Right renal cortex interstitium (tissue), 3 donors: ENCODE measurements at places on chromosomes 3 and 15.

GRCh38 chr15:71079208-71080044 is 35.8 kb upstream of the THSD4 start:
- DNase-seq: no peak

- no peak for DNase-seq
Measured at GRCh38 chr3:101836652-101837598, 12.4 kb upstream of the NFKBIZ start.

DNA sequence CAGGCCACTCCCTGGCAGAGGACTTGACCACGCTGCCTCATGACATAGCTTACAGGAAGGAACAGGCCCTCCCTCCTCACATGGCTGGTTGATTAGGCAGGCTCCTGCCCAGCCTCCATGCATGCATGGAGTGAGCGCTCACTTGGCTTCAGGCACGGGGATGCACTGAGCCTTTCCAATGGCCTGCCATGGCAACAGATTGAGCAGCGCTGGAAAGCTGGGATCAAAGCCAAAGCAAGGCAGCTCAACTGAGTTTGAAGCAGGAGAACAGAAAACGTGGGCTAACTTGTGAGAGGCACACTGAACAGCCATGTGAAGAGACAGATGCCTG is 5.9 kb upstream of the GRAMD2A start:
- DNase-seq: no peak

DNA sequence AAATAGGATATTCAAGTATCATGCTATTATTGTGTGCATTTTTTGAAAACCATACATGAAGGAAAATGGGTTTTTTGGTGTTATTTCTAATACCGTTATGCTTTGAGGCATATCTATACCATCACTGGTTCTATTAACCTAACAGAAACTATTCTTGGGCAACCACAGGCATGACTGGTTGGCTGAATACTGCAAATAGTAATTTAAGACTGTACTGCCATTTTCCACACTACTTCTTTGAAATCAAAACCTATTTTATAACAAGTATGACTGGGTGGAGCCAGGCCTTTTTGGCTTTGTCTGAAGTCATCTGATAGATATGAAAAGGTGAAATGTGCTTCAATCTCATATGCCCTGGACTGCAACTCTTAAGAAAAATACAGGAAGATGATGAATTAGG is 115.1 kb downstream of the ULK4 start:
- no peak for DNase-seq

DNA sequence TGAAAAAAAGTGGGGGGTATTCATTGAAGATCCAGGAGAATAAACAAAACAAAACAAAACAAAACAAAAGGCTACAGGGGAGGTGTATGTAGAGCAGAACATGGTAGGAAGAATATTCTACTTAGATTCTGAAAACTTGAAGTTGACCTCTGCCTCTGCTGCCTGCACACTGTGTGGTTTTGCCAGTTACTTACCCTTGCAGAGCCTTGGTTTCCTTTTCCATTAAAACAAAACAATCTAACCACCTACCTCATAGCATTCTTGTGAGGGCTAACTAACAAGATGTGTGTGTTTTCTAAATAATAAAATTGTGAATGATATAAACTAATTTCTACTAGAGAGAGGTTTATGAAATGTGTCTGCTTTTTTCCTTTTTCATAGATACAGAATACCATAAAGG is 423.1 kb downstream of the TIGIT start:
- DNase-seq: no peak

DNA sequence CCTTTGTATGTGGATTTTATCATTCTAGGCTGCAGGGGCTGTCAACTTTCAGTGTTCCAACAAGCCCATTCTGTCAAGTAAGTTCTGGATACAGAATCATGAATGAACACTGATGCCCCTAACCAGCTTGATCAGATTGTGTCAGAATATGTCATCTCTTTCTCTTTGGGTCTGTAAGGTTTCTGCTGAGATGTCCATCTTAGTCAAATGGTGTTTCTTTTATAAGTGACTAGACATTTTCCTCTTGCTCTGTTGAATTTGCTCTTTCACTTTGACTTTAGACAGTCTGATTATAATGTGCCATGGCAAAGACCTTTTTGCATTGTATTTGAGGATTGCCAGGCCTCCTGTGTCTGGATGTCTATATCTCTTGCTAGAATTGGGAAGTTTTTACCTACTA is 660.9 kb upstream of the CBLB start:
- DNase-seq: no peak

GRCh38 chr15:65896236-65896635 is 26.9 kb downstream of the RAB11A start:
- no peak for DNase-seq

DNA sequence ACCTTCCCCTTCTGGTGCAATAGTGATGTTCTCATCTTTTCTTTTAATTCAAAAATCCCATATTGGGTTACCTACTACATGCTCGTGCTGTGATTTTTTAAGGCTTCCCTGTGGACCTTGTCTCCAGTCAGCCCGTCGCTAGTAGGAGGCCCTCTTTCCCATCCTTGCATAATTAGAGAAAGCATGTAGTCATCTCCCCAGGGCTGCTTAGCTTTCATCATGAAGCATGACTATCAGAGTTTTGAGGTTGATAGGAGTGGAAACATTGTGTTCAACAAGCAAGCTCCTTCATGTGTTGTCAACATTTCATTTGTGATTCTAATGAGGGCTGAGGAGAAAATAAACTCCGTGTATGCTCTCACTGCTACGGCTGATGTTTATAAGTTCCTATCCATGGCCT is 8.7 kb upstream of the LRTM1 start:
- DNase-seq: no peak

- DNase-seq: no peak
Measured at GRCh38 chr15:73709686-73710085, 25.5 kb downstream of the CD276 start.
